ENCODE measurements at places on chromosomes 13 and 19.

DNA sequence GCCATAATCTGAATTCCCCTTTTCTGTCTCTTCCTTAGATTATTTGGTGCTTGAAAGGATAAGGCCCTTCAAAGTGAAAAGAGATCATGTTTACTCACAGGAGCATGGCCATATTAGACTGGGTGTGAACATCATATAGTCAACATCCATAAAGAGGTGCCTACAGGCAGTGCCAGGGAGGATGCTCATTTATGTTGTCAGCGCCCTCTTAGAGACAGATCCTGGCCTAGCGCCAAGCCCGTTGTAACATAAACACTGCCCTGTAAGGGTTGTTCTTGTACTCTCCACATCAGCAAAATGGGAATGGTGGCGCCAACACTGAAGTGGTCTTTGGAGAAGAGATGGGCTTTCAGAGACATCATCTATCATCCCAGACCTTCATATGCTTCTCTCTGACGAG lies 16.1 kb downstream of the PCDH8 start:
- no peak for DNase-seq

DNA sequence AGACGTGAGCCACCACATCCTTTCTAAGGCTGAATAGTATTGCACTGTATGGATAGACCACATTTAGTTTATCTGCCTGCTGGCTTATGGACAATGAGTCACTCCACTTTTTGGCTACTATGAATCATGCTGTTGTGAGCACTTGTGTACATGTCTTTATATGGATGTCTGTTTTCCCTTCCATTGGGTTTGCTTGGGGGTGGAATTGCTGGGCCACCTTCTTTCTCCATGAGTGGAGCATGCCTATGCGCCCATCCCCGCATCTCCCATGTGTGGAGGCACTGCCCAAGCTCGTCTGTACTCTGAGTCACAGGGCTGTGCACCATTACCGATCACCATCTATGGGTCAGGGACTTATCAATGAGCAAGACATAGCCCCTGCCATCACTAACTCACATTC lies 127.2 kb upstream of the GJB6 start:
- no peak for DNase-seq

GRCh38 chr13:26254583-26255111 lies 718 bp downstream of the CDK8 start:
- DNase-seq: peak; percentile 45

- no peak for DNase-seq
Observed at GRCh38 chr19:18120127-18120526, 22.5 kb downstream of the MAST3 start.

GRCh38 chr13:95480131-95480545 lies 72.4 kb upstream of the CLDN10 start:
- DNase-seq: peak; percentile 30
